Suprapubic skin (tissue), 4 donors: ENCODE measurements at places on chromosomes 12 and 14. TPM values are rescaled to one million over a fixed set of nuclear protein-coding genes. Genes with fewer than 3 reads are reported as not detected.

- no peaks in the 10 kb centered on the region for H3K27me3 ChIP-seq
- no peak for DNase-seq
- H3K4me3 ChIP-seq: no peak overlapping the region
Observed at GRCh38 chr12:10339053-10339840, 31.6 kb downstream of the KLRD1 start.

The FGF6 gene
- not detected for total RNA-seq

The NPFF gene
- not detected for total RNA-seq

The ACVRL1 gene
- 43.4 TPM for total RNA-seq

DNA sequence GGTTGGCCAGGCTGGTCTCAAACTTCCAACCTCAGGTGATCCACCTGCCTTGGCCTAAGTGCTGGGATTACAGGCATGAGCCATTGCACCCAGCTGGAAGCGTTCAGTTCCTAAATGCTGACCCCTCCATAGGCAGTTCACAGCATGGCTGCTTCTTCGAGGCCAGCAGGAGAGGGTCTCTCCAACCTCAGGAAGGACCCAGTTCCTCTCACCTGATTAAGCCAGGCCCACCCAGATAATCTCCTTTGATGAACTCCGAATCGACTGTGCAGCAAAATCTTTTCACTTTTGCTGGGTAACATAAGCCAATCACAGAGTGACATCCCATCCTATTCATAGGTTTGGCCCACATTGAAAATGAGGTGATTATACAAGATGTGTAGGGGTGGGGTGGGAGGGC, 165.1 kb downstream of the ADCK1 start:
- no peak overlapping the region for H3K27ac ChIP-seq
- DNase-seq: no peak
- no peak overlapping the region for H3K4me3 ChIP-seq
- peaks cover 23% of the 10 kb centered on the region for H3K27me3 ChIP-seq
- peaks cover 9% of the 10 kb centered on the region for H3K4me1 ChIP-seq

The DLGAP5 gene
- 2.0 TPM for total RNA-seq

GRCh38 chr14:57086271-57087162, 182.2 kb downstream of the EXOC5 start:
- no peak overlapping the region for H3K4me3 ChIP-seq
- H3K4me1 ChIP-seq: no peaks in the 10 kb centered on the region
- no peaks in the 10 kb centered on the region for H3K36me3 ChIP-seq
- DNase-seq: no peak
- H3K27ac ChIP-seq: no peak overlapping the region

- H3K27me3 ChIP-seq: no peaks in the 10 kb centered on the region
- DNase-seq: no peak
- no peaks in the 10 kb centered on the region for H3K36me3 ChIP-seq
- H3K4me3 ChIP-seq: no peak overlapping the region
Observed at GRCh38 chr12:94033101-94033500, 115.3 kb upstream of the PLXNC1 start.

DNA sequence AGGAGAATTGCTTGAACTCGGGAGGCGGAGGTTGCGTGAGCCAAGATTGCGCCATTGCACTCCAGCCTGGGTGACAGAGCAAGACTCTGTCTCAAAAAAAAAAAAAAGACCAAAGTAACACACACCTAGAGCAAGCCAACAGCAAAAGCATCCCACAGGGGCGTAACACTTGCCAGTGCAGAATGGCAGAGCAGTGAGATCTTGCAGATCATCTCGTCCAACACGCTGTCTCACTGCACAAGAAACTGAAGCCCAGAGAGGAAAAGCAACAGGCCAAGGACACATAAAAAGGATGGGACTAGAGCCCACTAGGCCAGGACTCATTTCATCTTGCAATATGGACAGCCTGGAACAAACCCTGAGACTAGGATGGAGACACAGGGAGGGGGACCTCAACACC, 12.7 kb upstream of the KRT78 start:
- H3K4me1 ChIP-seq: peaks cover 48% of the 10 kb centered on the region
- no peak for DNase-seq
- H3K27me3 ChIP-seq: no peaks in the 10 kb centered on the region

- no peak overlapping the region for H3K27ac ChIP-seq
- DNase-seq: no peak
- H3K4me3 ChIP-seq: no peak overlapping the region
- no peaks in the 10 kb centered on the region for H3K27me3 ChIP-seq
- H3K36me3 ChIP-seq: no peaks in the 10 kb centered on the region
- H3K4me1 ChIP-seq: peaks cover 22% of the 10 kb centered on the region
Observed at GRCh38 chr14:103052407-103052806, 4.9 kb downstream of the CDC42BPB start.

DNA sequence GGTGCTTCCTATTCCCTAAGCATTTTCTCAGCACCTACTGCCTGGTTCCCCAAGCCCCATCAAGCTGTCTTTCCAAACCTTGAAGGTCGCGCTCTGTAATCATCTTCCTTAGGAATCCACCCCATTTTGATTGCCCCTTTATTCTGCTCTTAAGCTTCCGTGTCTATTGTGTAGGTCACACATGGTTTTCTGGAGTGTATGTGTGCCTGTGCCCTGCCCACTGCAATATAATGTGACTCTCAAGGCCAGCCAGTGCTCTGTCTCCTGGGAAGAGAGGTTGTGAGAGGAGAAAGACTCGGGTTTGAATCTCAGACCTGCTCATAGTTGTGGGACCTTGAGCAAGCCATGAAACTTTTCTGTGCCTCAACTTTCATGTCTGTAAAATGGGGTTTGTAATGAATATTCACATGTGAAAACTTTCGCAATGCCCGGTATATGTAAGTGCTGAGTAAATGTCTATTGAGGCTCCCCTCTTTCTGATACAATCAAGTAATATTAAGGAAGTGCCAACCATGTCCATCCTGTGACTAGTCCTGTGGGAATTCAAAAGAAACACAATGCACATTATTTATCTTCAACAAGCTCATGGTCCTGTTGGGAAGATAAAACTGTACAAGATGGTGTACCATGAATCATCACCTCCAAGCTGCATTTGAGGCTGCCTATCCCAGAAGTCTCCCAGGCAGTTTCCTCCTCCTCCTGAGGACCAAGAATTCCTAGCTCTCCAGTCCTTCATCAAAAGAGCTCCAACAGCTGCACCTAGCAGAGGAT, 774 bp upstream of the KRT75 start:
- no peak overlapping the region for H3K4me3 ChIP-seq
- peaks cover 14% of the 10 kb centered on the region for H3K4me1 ChIP-seq
- no peak for DNase-seq
- no peaks in the 10 kb centered on the region for H3K36me3 ChIP-seq
- H3K27ac ChIP-seq: peak overlapping the region; percentile 33

GRCh38 chr12:123153906-123154305, 3.0 kb upstream of the PITPNM2 start:
- H3K36me3 ChIP-seq: no peaks in the 10 kb centered on the region
- H3K4me1 ChIP-seq: peaks cover 25% of the 10 kb centered on the region
- no peak overlapping the region for H3K4me3 ChIP-seq
- H3K27ac ChIP-seq: no peak overlapping the region

GRCh38 chr12:113285679-113286610, 49.0 kb downstream of the SLC8B1 start:
- no peaks in the 10 kb centered on the region for H3K4me1 ChIP-seq
- no peak overlapping the region for H3K4me3 ChIP-seq

- no peak overlapping the region for H3K27ac ChIP-seq
- H3K4me3 ChIP-seq: no peak overlapping the region
- no peaks in the 10 kb centered on the region for H3K36me3 ChIP-seq
- H3K27me3 ChIP-seq: no peaks in the 10 kb centered on the region
- H3K4me1 ChIP-seq: peaks cover 4% of the 10 kb centered on the region
Observed at GRCh38 chr12:31773867-31774266, 45.0 kb upstream of the AMN1 start.

The CLEC7A gene
- 6.6 TPM for total RNA-seq

- H3K27ac ChIP-seq: no peak overlapping the region
- no peak for DNase-seq
- H3K4me1 ChIP-seq: no peaks in the 10 kb centered on the region
- H3K27me3 ChIP-seq: no peaks in the 10 kb centered on the region
- H3K4me3 ChIP-seq: no peak overlapping the region
- no peaks in the 10 kb centered on the region for H3K36me3 ChIP-seq
Observed at GRCh38 chr14:90996967-90997366, 63.5 kb downstream of the RPS6KA5 start.

DNA sequence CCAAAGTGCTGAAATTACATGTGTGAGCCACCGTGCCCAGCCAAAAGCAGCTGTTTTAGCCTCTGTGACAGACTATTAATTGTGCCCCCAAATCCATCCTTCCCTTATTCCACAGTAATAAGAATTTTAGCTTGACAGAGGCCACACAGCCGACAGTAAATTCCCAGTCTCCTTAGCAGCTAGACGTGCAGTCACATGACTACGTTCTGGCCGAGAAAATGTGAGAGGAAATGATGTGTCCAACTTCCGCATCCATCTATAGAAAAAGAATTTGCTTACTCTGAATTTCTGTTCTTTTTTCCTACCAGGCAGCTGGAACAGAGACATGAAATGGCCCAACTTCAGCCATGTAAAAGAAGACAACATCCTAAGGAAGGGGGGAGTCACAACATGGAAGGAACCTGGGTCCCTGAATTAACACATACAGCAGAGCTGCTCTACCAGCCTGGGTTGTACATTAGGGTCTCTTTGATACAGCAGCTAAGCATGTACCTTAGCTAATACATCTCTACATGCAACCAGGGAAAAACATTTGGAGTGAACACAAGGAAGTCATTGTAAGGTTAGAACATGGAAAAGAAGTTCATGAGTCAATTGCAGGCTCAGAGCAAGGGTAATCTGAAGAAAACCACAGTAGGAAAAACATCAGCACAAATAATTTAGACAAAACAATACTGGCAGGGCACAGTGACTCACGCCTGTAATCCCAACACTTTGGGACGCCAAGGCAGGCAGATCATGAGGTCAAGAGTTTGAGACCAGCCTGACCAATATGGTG, 35.5 kb downstream of the CIT start:
- no peaks in the 10 kb centered on the region for H3K36me3 ChIP-seq
- H3K4me1 ChIP-seq: no peaks in the 10 kb centered on the region
- H3K27ac ChIP-seq: no peak overlapping the region
- DNase-seq: no peak
- no peaks in the 10 kb centered on the region for H3K27me3 ChIP-seq
